Cardiac muscle cell (in vitro differentiated cells and primary cell): ENCODE measurements at places on chromosomes 6 and 20. TPM values are rescaled to one million over a fixed set of nuclear protein-coding genes. Genes with fewer than 3 reads are reported as not detected.

The STX16 gene
- 29.9 and 58.1 TPM in 2 replicates for total RNA-seq

- no peaks in the 10 kb centered on the region for H3K27me3 ChIP-seq
- no peak overlapping the region for H3K4me3 ChIP-seq
- H3K36me3 ChIP-seq = no peaks in the 10 kb centered on the region
- no peaks in the 10 kb centered on the region for H3K4me1 ChIP-seq
These were observed 22.9 kb upstream of the CD83 start for GRCh38 chr6:14094721-14095120.

DNA sequence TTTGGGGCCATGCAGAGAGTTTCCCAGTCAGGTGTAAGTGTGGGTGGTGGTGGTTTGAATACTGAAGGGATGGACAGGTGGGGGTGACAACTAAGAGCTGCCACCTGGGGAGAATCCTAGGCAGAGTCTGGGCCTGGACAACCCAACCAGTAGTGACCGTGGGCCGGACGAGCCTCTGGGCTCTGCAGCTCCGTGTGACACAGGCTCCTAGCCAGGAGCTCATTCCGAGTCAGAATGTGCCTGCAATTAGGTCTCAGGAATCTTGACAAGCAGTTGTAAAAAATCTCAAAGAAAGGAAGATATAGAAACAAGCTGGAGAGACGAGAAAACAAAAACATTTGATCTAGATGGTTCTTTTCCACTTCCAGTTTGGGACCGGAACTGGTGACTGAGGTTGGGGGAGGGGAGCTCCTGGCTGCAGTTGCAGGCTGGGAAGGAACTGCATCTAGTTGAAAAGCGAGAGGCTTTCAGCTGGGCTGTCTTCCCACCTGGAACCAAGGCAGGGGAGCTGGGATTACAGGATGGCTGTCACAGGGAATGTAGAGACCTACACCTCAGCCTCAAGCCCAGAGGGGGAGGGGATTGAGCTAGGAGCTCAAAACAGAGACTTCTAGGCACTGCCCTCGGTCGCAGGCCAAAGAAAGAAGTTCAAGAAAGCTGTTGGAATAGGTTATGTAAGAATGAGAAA is 156.9 kb downstream of the PAX1 start:
- H3K36me3 ChIP-seq = no peaks in the 10 kb centered on the region
- no peak overlapping the region for H3K27ac ChIP-seq
- no peak for DNase-seq

- no peaks in the 10 kb centered on the region for H3K27me3 ChIP-seq
- no peak overlapping the region for H3K4me3 ChIP-seq
- no peak for DNase-seq
These were observed 13.3 kb upstream of the NHSL1 start for GRCh38 chr6:138512609-138513008.

The HSD17B8 gene
- total RNA-seq = 45.4 and 45.7 TPM in 2 replicates

The NOTCH4 gene
- total RNA-seq = 5.0 and 5.4 TPM in 2 replicates

GRCh38 chr6:1395506-1395905 is 6.1 kb downstream of the FOXF2 start:
- no peak overlapping the region for H3K4me3 ChIP-seq
- H3K36me3 ChIP-seq = no peaks in the 10 kb centered on the region
- peaks cover 100% of the 10 kb centered on the region for H3K27me3 ChIP-seq

DNA sequence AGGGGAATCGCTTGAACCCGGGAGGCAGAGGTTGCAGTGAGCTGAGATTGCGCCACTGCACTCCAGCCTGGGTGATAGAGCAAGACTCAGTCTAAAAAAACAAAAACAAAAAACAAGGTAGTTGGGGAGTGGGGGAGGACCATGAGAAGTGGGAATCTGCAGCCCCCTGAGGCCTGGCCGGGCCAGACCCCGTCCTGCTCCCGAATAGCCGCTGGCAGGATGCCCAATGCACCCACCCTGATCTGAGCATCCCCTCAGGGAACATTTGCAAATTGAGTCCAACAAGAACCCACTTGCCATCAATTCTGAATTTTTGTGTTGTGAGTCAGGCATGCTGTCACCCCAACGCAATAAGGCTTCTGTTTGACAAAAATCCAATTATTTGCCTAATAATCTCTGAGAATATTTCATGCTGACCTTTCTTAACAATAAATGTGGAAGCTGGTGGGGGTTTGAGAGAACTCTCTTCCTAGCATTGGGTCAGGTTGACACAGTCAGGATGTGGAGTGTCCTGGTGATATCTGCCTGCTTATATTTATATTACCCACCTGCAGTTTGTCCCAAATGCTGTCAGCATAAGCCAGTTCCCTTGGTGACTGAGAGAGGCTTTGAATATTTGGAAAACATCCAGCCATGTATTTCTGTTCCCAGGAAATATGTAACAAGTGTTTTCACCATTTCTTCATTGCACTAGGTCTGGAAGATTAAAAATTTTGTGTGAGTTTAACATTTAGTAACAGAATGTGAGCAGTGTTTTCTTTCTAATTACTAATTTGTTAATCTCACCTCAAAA is 28.4 kb upstream of the FRMD1 start:
- H3K4me3 ChIP-seq = no peak overlapping the region
- no peaks in the 10 kb centered on the region for H3K36me3 ChIP-seq
- H3K27me3 ChIP-seq = peaks cover 26% of the 10 kb centered on the region
- DNase-seq = peak; percentile 32
- H3K27ac ChIP-seq = no peak overlapping the region

GRCh38 chr6:85077098-85077497 is 312.7 kb upstream of the TBX18 start:
- H3K27me3 ChIP-seq = no peaks in the 10 kb centered on the region
- H3K4me1 ChIP-seq = no peaks in the 10 kb centered on the region
- no peak overlapping the region for H3K4me3 ChIP-seq
- DNase-seq = no peak

GRCh38 chr6:75204959-75205775 is 686 bp downstream of the COL12A1 start:
- H3K27ac ChIP-seq = no peak overlapping the region
- H3K36me3 ChIP-seq = no peaks in the 10 kb centered on the region
- DNase-seq = peak; percentile 38
- peak overlapping the region; percentile 17 for H3K4me3 ChIP-seq
- no peaks in the 10 kb centered on the region for H3K4me1 ChIP-seq
- H3K27me3 ChIP-seq = peaks cover 93% of the 10 kb centered on the region

The NMBR gene
- total RNA-seq = 0.15 TPM in 1 of 2 replicates, not detected in the other

GRCh38 chr20:44632103-44632752 is 19.3 kb downstream of the ADA start:
- DNase-seq = no peak
- H3K4me1 ChIP-seq = no peaks in the 10 kb centered on the region
- H3K27ac ChIP-seq = no peak overlapping the region

The HLA-DRB5 gene
- not detected in 2 replicates for total RNA-seq

DNA sequence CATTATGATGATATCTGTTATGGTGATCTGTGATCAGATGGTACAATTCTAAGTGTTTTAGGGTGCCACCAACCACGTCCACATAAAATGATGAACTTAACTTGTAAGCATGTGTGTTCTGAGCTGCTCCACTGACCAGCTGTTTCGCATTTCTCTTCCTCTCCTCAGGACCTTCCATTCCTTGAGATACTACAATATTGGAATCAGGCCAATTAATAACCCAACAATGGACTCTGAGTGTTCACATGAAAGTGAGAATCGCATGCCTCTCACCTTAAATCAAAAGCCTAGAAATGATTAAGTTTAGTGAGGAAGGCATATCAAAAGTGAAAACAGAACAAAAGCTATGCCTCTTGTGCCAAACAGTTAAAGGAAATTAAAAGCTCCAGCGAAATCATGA is 114.6 kb downstream of the MAN1A1 start:
- H3K27ac ChIP-seq = no peak overlapping the region
- no peaks in the 10 kb centered on the region for H3K36me3 ChIP-seq
- DNase-seq = no peak
- peaks cover 5% of the 10 kb centered on the region for H3K4me1 ChIP-seq
- H3K4me3 ChIP-seq = no peak overlapping the region
- H3K27me3 ChIP-seq = no peaks in the 10 kb centered on the region

DNA sequence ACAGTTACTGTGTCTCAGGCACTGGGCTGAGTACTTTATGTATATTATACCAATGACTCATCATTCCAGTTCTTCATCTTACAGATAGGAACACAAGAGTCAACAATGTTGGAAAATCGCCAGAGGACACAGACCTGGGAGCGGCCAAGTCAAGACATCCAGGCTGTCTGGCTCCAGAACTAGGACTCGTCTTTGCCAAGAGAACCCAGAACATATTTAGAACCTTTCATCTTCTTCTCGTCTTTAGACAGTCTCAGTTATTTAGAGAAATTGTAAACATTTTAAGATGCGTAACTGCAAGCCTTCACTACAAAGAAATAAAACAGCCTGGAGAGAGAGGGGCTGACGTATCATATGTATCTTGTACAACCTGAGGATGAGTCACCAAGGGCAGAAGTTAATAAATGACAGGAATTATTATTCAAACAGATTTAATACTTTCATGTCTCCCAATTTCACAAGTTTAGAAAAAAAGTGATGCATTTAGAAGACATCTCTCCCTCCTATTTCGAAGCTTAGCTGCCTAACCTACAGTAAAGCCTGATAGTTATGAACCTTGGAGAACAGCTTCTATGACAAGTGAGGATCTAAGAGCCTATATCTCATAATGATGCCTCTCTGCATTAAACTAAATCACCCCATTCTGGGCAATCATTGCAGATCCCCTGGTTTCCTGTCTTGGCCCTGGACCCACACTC is 43.4 kb downstream of the SLC22A3 start:
- no peak for DNase-seq
- no peaks in the 10 kb centered on the region for H3K27me3 ChIP-seq
- H3K4me3 ChIP-seq = no peak overlapping the region
- H3K4me1 ChIP-seq = no peaks in the 10 kb centered on the region

DNA sequence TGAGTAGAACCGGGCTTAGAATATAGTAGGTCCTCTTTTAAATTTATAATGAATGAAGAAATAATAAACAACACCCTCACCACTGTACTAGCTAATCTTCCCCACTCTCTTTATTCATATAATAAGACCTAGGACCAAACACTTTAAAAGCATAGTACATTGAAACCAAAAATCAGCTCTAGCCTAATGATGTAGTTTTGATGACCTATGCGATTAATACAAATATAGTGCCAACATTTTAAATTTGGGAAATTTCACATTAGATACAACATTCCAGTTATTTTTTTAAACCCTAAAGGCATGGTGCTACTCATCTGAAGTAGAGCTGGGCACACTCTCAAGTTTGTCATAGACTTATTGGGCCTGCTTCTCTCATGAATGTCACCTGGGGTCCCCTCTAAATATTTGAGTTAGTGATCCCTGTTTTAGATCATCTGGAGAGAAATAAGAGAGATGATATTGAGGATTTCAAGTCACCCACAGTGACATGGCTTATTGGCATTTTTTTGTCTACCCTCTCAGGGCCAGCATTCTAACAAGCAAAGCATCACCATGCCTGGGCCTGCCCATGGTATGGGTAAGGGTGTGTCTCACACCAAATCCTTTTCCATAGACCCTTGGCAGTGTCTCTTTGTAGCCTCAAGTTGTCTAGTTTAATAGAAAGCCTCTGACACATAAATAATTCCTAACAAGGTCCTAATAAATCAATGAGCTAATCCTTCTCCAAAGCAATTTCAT is 319.8 kb downstream of the HIVEP2 start:
- H3K27me3 ChIP-seq = no peaks in the 10 kb centered on the region
- H3K27ac ChIP-seq = no peak overlapping the region
- no peaks in the 10 kb centered on the region for H3K36me3 ChIP-seq

The BIRC7 gene
- total RNA-seq = 0.21 and 0.54 TPM in 2 replicates

DNA sequence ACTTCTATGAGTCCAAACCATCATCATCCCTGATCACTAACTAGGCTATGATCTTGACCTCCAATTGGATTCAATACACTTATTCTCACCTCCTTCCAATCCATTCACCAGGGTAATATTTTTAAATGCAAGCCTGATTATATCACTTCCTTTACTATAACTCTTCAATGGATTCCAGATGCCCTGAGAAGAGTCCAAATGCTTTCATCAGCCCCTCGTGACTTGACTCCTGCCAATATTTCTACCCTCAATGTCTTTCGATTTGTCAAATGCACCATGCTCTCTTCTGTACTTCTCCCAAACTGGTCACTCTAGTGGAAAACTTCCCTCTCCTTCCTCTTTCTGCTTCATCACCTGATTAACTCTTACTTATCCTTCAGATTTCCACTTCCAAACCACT is 70.8 kb downstream of the CD164 start:
- H3K36me3 ChIP-seq = no peaks in the 10 kb centered on the region
- H3K4me1 ChIP-seq = no peaks in the 10 kb centered on the region
- DNase-seq = no peak

DNA sequence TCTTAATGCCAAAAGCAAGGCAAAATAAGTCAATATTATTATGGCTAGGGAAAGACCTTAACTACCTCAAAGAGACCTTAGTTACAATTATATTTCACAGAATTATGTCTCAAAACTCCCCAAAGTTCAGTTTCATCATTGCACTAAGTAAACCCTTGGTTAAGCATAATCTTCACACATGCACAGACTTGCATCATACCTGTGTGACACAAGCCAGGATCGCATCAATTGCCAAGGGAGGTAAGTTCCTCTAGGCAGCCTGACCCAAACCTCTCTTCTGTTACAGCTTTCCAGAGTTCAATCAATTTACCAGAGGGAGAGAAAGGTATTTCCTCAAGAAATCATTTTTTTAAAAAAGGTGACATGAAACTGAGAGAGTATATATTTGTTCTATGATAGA is 31.9 kb upstream of the PRSS35 start:
- H3K4me1 ChIP-seq = no peaks in the 10 kb centered on the region
- DNase-seq = no peak
- no peak overlapping the region for H3K4me3 ChIP-seq
- H3K27me3 ChIP-seq = no peaks in the 10 kb centered on the region
- no peaks in the 10 kb centered on the region for H3K36me3 ChIP-seq
- H3K27ac ChIP-seq = no peak overlapping the region

DNA sequence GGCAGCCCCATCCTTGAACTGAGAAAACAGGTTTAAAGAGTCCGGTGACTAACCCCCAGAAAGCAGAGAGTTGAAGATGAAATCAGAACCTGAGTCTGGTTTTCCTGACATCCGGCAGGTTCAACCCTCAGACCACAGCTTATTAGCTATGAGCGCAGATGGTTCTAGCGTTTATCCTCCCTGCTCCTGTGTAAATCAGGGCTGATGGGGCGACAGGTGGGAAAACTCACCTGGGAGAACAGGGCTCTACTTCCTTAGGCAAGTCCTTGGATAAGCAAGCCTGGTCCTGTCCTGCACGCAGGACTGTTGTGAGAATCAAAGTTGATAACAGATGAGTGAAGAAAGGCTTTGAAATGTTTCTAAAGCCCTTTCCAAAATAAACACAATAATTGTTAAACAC is 31.4 kb downstream of the GHRH start:
- H3K27ac ChIP-seq = no peak overlapping the region
- DNase-seq = no peak

The ZC3H12D gene
- total RNA-seq = 0.07 and 0.24 TPM in 2 replicates
